ENCODE measurements at places on chromosomes 11 and 22. TPM values are rescaled to one million over a fixed set of nuclear protein-coding genes. Genes with fewer than 3 reads are reported as not detected.

- no peak for DNase-seq
Observed at GRCh38 chr11:35974882-35975589, 31.2 kb downstream of the LDLRAD3 start.

GRCh38 chr11:86219311-86220193 is 25.0 kb upstream of the EED start:
- DNase-seq, result peak; percentile 24

- DNase-seq, result no peak
Observed at GRCh38 chr11:76832361-76832760, 28.4 kb upstream of the ACER3 start.

DNA sequence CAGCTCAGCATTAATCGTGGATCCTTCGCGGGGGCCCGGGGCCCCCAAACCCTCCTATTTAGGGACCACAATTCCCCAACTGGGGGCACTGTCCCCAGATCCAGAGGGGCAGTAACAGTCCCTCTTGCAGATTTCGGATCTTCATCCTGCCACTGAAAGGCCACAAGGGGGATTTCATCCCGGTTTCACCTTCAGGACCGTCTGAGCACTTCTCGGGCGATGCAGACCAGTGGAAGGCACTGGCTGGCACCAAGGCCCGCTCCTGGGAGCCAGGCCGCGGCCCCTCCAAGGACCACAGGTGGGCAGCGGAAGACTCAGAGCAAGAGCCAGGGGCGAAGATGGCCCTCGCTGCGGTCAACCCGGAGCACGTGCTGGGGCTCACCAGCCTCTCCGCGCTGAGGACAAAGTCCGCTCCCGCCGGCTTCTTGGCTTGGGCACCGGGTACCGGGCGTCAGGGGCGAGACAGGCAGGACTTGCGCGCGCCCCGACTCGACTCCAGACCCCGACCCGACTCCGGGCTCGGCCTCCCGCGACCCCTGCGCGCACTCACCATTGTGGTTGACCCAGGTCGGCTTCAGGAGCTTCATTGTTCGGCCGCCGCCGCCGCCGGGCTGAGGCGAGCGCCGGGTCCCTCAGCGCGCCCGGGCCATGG is 517 bp downstream of the HIRA start:
- DNase-seq, result peak; percentile 47

- DNase-seq, result no peak
Observed at GRCh38 chr11:86335131-86335767, 33.2 kb downstream of the HIKESHI start.

- no peak for DNase-seq
Observed at GRCh38 chr11:36092314-36093030, 148.6 kb downstream of the LDLRAD3 start.

GRCh38 chr11:61474013-61474643 is 34.4 kb upstream of the LRRC10B start:
- no peak for DNase-seq

DNA sequence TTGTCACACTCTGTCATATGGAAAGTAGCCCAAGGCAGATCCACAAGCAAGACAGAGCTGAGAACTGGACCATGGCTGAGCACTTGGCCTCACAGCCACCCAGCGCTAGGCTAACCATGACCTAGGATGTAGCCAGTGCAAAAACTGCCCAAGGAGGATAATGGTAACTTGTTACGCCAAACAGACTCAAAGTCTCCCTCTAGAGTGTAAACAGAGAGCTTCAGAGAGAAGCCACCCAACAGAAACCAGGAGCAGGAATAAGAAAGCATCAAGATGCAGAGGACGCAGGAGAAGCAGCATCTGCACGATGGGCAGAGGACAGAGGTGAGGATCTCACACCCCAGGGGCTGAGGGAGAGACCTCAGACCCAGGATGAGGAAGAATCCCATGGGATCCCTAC is 97.9 kb downstream of the RCN1 start:
- DNase-seq, result no peak

DNA sequence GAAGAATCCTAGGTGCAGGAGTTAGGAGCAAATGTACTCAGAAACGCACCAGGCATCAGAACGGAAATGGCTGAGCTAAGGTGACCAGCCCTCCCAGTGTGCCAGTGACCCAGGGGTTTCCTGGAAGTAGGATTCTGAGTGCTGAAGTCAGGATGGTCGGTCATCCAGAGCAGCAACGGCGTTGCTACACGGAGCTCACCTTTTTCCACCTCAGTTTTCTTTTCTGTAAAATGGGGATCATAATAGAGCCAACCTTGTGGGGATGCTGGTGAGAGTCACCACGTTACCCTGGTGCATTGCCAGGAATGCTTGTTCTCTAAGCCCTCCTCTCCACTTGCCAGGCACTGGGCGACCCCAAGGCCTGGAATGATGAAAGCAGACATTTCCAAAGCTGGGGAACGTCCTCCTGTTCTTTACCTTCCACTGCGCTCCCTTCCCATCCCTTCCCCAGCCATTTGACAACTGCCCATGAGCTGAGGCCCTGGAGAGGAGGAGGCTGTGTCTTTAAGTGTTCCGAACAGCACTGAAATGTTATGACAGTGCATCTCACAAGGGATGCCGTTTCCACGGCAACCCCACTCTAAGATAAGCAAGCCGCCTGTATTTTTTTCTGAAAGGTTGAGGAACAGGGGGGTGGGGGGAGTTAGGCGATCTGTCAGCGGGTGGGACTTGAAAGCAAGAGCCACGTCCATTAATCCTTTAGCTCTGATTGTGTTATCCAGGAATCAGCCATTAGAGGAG is 66.8 kb downstream of the TSPAN18 start:
- no peak for DNase-seq

GRCh38 chr11:110512026-110512425 is 82.3 kb downstream of the FDX1 start:
- no peak for DNase-seq

- peak; percentile 70 for DNase-seq
Observed at GRCh38 chr22:35729309-35729698, 11.6 kb downstream of the APOL5 start.

GRCh38 chr11:75495749-75496304 is 29.9 kb downstream of the GDPD5 start:
- DNase-seq, result no peak

- DNase-seq, result no peak
Observed at GRCh38 chr22:35126993-35127392, 61.0 kb downstream of the ISX start.

- no peak for DNase-seq
Observed at GRCh38 chr11:35567737-35568465, 42.5 kb upstream of the PAMR1 start.

- no peak for DNase-seq
Observed at GRCh38 chr11:71329165-71329510, 76.8 kb upstream of the SHANK2 start.

GRCh38 chr11:824292-824880 is 3.3 kb upstream of the CRACR2B start:
- DNase-seq, result no peak

GRCh38 chr11:124669193-124669592 is 4.3 kb downstream of the SIAE start:
- DNase-seq, result peak; percentile 59

DNA sequence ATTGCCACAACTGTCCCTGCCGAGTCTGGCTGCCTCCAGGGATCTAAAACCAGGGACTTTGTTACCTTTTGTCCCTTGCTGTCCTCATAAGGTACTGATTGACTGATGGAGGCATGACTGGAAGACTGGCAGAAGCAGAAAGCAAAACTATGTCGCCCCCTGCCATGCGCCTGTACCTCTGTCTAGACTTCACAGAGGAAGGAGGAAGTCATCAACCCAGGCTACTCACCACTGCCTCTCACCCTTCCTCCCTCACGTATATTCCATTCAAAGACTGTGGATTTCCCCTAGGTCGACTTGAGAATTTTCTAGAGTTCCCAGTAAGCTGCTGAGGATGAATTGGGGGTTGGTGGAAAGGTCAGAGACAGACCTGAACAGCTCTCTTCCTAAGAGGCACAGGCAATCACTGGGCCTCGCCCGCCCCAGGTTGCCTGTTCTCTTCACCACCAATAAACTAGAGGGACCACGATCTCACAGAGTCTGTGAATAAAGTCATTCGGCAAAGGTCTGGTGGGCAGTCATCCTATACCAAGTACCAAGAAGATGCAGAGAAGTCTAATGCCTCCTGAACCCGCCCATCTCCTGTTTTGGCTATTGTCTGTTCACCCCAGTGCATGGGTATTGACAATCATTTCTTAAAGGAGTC is 27.5 kb upstream of the CHST1 start:
- no peak for DNase-seq

GRCh38 chr11:127639916-127640315 is 639.3 kb upstream of the KIRREL3 start:
- no peak for DNase-seq

DNA sequence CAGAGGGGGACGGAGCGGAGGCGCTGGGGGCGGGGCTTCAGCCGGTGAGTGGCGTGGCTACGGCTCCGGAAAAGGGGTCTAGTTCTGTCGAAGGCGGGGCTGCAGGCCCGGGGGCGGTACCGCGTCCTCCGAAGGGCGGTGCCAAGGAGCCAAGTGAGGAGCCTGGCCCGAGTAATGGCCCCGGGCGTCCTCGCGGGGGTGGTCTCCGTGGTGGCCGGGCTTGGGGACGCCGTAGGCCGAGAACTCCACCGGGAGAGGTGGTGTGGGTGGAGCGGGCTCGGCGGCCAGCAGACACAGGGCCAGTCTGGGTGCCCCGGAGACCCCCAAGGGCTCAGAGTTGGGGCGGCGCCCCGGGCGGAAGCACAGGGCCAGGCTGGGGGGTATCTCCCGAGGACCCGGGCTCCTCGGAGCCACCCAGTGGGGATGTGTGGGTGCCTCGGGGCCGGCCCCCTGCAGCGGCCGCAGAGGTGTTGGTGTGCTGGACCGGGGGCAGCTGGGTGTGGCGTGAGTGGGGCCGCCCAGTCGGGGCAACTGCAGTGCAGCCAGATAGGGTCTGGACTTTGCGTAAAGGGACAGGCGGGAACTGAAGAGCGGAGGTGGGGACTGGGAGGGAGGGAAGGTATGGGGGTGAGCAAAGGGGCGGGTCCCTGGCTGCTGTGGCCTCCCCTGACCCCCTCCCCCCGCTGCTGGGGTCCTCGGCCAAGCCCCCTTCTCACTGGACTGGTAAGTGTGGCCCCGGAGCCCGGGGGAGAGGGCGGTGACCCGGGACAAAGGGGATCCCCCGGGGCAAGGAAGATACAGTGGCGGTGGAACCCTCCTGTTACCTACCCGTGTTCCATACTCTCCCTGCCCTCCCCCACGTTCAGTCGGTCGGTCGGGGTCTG is 838 bp downstream of the FKBP2 start:
- DNase-seq, result peak; percentile 98

- no peak for DNase-seq
Observed at GRCh38 chr11:17294033-17294432, 17.5 kb downstream of the NUCB2 start.

DNA sequence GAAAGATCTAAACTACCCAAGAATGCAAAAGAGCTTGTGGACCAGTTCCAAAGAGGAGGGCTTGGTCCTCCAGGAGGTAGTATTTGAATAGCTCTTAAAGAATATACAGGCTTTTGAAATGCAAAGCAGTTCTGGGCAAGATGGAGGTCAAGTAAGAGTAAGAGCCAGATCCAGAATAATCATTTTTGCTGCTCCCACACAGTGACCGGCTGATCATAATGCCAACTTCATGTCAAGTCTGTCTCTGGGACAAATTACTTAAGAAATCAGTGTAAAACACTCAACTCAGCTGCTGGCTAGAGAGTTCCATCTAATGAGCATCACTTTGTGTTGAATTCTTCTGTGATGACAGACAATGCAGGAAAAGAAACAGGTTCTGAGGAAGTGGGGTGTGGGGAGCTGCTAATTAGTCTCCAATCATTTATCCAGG is 250.9 kb upstream of the NARS2 start:
- DNase-seq, result no peak

- no peak for DNase-seq
Observed at GRCh38 chr11:71305451-71306125, 53.2 kb upstream of the SHANK2 start.

NNMT gene
- total RNA-seq, result not detected

PRCP gene
- 18.3 TPM for total RNA-seq

DNAJB7 gene
- total RNA-seq, result not detected

SPI1 gene
- total RNA-seq, result 73.3 TPM

RAB39A gene
- 1.8 TPM for total RNA-seq

JHY gene
- total RNA-seq, result not detected

FXYD6 gene
- not detected for total RNA-seq

CHST1 gene
- total RNA-seq, result not detected

PTDSS2 gene
- 30.3 TPM for total RNA-seq

MS4A12 gene
- total RNA-seq, result not detected

MMP11 gene
- 6.3 TPM for total RNA-seq

NRXN2 gene
- total RNA-seq, result 1.6 TPM

HBB gene
- total RNA-seq, result not detected

OR8K1 gene
- not detected for total RNA-seq

C22orf42 gene
- not detected for total RNA-seq

OR51B2 gene
- not detected for total RNA-seq

FAM180B gene
- 0.26 TPM for total RNA-seq
